ENCODE measurements at places on chromosomes 7 and 10. TPM values are rescaled to one million over a fixed set of nuclear protein-coding genes. Genes with fewer than 3 reads are reported as not detected.

GRCh38 chr7:96067321-96067720, 254.6 kb downstream of the SLC25A13 start:
- no peak for DNase-seq
- no peaks in the 10 kb centered on the region for H3K27me3 ChIP-seq
- H3K4me1 ChIP-seq = peaks cover 4% of the 10 kb centered on the region
- H3K36me3 ChIP-seq = no peaks in the 10 kb centered on the region

AKR1C8 gene
- total RNA-seq = not detected

KCTD7 gene
- 48.5 TPM for total RNA-seq

GRCh38 chr10:130141038-130141437, 4.8 kb downstream of the GLRX3 start:
- H3K4me3 ChIP-seq = no peak overlapping the region
- H3K4me1 ChIP-seq = peaks cover 18% of the 10 kb centered on the region
- H3K27me3 ChIP-seq = peaks cover 4% of the 10 kb centered on the region
- DNase-seq = no peak
- no peak overlapping the region for H3K27ac ChIP-seq

DNA sequence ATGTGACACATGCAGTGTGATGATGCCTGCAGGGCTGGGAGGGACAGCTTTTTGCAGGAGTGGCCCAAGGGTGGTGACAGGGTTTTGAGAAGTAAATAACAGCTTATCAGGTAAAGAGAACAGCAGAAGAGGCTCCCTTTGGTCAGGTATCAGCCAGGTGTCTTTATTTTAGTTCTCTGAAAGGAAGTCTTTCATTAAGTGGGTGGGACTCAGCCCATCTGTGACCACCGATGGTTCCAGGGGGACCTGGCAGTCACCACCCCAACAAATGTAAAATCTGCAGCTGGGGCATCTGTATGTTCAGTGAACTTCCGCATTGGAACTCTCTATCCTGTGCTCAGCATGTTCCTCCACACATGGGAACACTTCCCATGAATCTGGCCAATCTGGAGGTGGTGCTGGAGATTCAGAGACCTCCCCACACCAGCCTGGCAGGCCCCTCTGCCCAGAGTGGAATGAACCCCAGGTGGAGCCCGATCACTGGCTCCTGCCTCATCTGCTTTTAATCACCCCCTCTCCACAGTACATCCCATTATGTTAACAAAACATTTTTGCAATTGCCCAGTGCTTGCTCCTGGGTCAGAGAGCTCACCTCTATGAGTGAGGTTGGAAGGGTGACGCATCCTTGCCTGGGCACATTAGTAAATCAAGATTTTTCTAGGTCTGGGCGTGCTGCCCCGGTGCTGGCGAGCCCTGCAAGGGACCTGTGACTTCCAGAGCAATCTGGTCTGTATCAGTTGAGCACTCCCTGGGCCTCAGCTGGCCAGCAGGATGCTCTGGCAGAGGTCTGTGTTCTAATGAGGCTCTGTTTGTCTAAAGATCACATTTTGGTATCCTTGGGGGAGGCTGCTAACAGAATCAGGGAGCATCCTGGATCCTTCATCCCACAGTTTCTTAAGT, 140.4 kb upstream of the GDF10 start:
- H3K4me3 ChIP-seq = no peak overlapping the region
- DNase-seq = no peak
- no peak overlapping the region for H3K27ac ChIP-seq
- H3K27me3 ChIP-seq = peaks cover 3% of the 10 kb centered on the region

GRCh38 chr7:79165225-79165624, 288.2 kb downstream of the MAGI2 start:
- H3K36me3 ChIP-seq = peaks cover 7% of the 10 kb centered on the region
- H3K27me3 ChIP-seq = no peaks in the 10 kb centered on the region
- H3K27ac ChIP-seq = no peak overlapping the region
- no peak for DNase-seq

PNLIPRP2 gene
- not detected for total RNA-seq

DNA sequence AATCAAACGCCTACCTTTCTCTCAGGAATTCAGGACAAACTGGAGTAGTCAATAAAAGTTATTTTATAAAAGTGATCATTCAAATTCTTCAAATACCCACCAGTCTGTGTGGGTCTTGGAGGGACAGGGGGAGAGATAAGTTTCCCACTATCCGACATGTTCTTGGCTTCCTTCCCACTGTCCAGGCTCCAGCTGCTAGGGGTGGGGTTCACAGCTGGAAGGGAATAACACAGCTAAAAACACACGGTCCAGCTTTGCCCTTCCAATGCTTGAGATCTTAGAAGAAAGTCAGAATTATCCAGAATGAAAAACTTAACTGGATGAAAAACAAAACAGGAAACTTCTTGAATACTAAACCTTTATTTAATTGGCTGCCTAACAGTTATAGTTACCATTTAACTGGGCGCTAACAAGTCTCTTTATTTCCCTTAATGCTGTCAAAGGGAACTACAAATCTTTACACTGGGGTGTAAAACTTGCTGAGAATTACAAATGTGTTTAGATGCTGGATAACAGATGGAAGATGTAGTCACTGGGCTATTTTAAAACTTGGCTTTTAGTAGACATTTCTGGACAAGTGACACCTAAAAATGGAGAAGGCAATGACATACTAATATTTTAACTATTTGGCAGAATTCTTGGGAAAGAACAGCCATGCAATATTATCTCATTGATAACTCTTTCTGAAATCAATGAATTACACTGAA, 172.8 kb upstream of the IMMP2L start:
- H3K27ac ChIP-seq = no peak overlapping the region
- H3K36me3 ChIP-seq = no peaks in the 10 kb centered on the region
- H3K4me3 ChIP-seq = no peak overlapping the region
- H3K4me1 ChIP-seq = peaks cover 10% of the 10 kb centered on the region
- no peak for DNase-seq

GPR146 gene
- total RNA-seq = 3.1 TPM

- no peaks in the 10 kb centered on the region for H3K36me3 ChIP-seq
- H3K4me3 ChIP-seq = no peak overlapping the region
- no peaks in the 10 kb centered on the region for H3K27me3 ChIP-seq
- no peak overlapping the region for H3K27ac ChIP-seq
- DNase-seq = no peak
- H3K4me1 ChIP-seq = no peaks in the 10 kb centered on the region
These were observed 24.0 kb upstream of the XPNPEP1 start for GRCh38 chr10:109947111-109947920.

GRCh38 chr10:91127341-91128082, 93.0 kb upstream of the PCGF5 start:
- no peak overlapping the region for H3K27ac ChIP-seq
- no peaks in the 10 kb centered on the region for H3K36me3 ChIP-seq
- DNase-seq = no peak
- no peaks in the 10 kb centered on the region for H3K4me1 ChIP-seq

- H3K27ac ChIP-seq = no peak overlapping the region
- no peaks in the 10 kb centered on the region for H3K36me3 ChIP-seq
- no peak overlapping the region for H3K4me3 ChIP-seq
- no peaks in the 10 kb centered on the region for H3K4me1 ChIP-seq
These were observed 6.6 kb upstream of the STX1A start for GRCh38 chr7:73726083-73726466.

GATA3 gene
- total RNA-seq = 0.69 TPM

GRCh38 chr7:83509255-83510021, 139.5 kb downstream of the SEMA3E start:
- peaks cover 2% of the 10 kb centered on the region for H3K27me3 ChIP-seq
- no peak overlapping the region for H3K4me3 ChIP-seq
- peaks cover 5% of the 10 kb centered on the region for H3K4me1 ChIP-seq
- no peaks in the 10 kb centered on the region for H3K36me3 ChIP-seq
- H3K27ac ChIP-seq = no peak overlapping the region

GRCh38 chr7:17679458-17679857, 260.8 kb downstream of the SNX13 start:
- H3K27me3 ChIP-seq = no peaks in the 10 kb centered on the region
- no peak overlapping the region for H3K27ac ChIP-seq
- H3K4me1 ChIP-seq = peaks cover 3% of the 10 kb centered on the region
- DNase-seq = no peak

GRCh38 chr10:18527687-18528086, 123.7 kb downstream of the NSUN6 start:
- peaks cover 14% of the 10 kb centered on the region for H3K36me3 ChIP-seq
- H3K4me3 ChIP-seq = no peak overlapping the region
- H3K27ac ChIP-seq = no peak overlapping the region
- DNase-seq = no peak
- peaks cover 1% of the 10 kb centered on the region for H3K27me3 ChIP-seq

Measured in glutamatergic neuron (in vitro differentiated cells).